Right atrium auricular region (tissue), 2 donors: ENCODE measurements at places on chromosomes 12 and 14. TPM values are rescaled to one million over a fixed set of nuclear protein-coding genes. Genes with fewer than 3 reads are reported as not detected.

Gene CBLN3
- total RNA-seq: 0.48 TPM

Gene WNT1
- total RNA-seq: not detected

Gene GPR65
- total RNA-seq: 1.3 TPM

Gene CSAD
- total RNA-seq: 4.9 TPM

Gene TRPV4
- 0.90 TPM for total RNA-seq

Gene SPTLC2
- total RNA-seq: 11.3 TPM

Gene DCN
- 994 TPM for total RNA-seq

Gene TPI1
- total RNA-seq: 755 TPM

Gene DIABLO
- total RNA-seq: 55.0 TPM

Gene ADAMTS20
- not detected for total RNA-seq

Gene TNFAIP2
- 24.5 TPM for total RNA-seq
